ENCODE measurements at places on chromosomes 11 and 22.

DNA sequence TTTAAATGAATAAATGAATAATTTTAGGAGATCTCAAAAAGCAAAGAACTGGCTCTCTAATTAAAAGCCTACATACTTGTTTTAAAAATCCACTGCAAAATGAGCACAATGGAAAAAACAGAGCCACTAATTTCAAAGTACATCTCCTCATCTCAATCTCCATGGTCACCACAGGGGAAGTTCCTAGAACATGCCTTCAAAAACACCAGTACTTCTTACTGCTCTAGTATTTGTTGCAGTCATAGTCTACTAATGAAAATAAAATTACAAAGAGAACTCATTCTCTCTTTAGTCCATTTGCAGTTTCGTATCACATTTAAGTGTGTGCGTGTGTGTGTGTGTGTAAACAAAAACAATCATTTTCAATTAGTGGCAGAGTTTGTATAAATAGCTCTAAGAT lies 54.0 kb downstream of the PIK3C2A start:
- DNase-seq, result no peak

- no peak for DNase-seq
Measured at GRCh38 chr11:120658071-120658423, 146.5 kb downstream of the GRIK4 start.

DNA sequence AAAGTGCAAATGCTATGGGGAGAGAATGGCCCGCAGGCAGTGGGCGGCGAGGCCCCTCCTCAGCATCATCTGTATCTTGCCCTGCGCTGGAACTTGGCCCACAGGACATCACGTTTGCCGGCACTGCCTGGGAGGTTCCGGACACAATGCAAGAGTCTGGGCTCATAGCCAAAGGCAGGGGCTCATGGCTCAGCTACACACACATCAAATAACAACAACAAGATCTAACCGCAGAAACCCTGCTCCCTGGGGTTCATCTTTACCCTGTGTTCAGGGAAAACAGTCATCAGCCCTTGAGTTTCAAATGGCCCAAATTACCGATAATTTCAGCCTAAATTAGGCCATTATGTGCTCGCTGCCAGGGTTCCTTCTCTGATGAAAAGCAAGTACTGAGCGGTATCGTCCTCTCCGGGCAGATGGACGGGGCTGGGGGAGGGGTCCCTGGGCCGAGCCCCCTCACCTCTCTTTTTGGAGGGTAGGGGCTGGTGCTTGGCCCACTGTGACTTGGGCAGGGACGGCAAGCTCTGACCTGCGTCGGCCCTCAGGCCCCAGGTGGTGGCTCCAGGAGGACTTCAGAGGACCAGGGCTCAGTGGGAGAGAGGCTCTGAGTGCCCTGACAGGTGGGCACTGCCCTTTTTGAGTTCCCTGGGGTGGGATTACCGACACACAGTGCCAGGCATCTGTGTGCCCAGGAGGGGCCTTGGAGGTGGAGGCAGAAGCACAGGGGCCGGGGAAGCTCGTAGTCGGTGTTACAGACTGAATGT lies 25.0 kb upstream of the GAL start:
- DNase-seq, result no peak

- DNase-seq, result no peak
Measured at GRCh38 chr22:19271856-19272535, 19.5 kb downstream of the CLTCL1 start.

- no peak for DNase-seq
Measured at GRCh38 chr22:41356430-41357028, 25.2 kb upstream of the TEF start.

- no peak for DNase-seq
Measured at GRCh38 chr22:39699631-39700360, 129.2 kb downstream of the CACNA1I start.

DNA sequence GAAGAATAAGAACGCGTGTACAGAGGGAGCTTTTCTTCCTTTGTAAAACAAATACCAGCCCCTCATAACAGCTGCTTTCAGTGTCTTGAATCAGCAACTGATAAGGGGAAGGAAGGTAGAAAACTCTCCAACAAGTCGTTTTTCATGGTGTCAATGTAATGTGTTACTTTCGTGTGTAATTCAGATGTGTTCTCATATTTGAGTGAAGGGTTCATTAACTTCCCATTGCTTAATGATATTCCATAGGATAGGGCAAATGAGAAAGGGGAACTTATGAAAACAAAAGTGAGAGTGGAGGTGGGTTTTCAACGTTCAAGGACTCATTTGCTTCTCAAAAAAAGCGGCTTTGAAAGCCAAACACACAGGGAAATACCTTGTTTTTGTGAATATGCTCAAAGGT lies 452.1 kb downstream of the NTM start:
- no peak for DNase-seq

DNA sequence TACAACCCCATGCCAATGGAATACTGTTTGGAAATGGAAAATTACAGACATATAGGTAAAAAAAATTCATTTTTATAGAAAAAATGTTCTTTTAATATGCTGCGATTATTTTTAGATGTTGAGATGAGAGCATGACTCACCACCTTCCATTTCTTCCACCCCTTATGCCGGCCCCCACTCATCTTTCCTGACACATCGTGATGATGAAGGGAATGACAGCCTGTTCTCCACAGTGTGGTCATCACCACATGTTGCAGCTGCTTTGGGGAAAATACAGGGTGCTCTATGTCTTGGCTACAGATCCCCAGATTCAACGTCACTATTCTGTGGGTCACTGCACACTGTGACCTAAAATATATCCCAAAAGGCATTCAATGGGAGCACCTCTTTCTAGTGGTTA lies 916.2 kb downstream of the METTL15 start:
- no peak for DNase-seq

- DNase-seq, result no peak
Measured at GRCh38 chr11:43933226-43933607, 9.2 kb upstream of the C11orf96 start.

- DNase-seq, result no peak
Measured at GRCh38 chr11:57330029-57330428, 5.3 kb upstream of the TNKS1BP1 start.

DNA sequence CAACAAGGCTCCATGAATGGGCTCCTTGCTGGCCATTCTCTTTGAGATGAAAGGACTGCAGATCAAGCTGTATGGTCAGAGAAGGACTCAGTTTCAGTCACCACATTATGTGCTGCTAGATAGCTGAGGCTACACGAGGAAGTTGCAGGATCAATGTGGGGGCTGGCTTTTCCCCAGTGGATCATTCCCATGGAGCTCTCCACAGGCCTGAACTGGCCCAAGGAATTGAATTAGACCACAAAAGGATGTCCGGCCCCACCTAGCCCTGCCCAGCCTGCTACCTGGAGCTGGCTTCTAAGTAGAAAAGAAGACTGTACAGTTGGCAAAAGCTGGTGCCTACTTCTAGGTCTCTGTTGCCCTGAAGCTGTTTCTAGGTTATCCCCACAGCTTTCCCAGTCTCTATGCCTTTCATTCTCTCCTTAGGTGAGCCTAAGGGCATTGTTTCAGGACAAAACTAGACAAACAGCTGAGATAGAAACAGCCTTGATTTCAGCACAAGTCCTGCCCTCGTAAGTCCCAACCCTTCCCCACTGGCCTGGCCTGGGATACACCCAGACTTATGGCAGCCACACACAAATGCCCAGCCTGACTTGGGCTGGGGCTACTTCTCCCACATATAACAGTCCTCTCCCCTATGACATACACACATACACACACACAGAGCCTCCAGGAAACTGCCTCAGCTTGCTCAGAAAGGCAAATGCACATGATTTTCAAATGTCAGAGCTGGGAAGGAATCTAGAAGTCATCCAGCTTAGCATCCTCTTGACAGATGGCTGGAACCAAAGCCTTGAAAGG lies 129.1 kb upstream of the NCAM1 start:
- DNase-seq, result no peak

GRCh38 chr11:11996321-11997048 lies 11.9 kb downstream of the DKK3 start:
- no peak for DNase-seq

- peak; percentile 12 for DNase-seq
Measured at GRCh38 chr22:46433318-46433717, 97.8 kb downstream of the TRMU start.

- no peak for DNase-seq
Measured at GRCh38 chr22:26753125-26753862, 95.9 kb downstream of the MIAT start.

GRCh38 chr11:39910087-39910486 lies 1549.4 kb downstream of the LRRC4C start:
- no peak for DNase-seq

GRCh38 chr22:18095101-18095805 lies 15.4 kb upstream of the TUBA8 start:
- no peak for DNase-seq

DNA sequence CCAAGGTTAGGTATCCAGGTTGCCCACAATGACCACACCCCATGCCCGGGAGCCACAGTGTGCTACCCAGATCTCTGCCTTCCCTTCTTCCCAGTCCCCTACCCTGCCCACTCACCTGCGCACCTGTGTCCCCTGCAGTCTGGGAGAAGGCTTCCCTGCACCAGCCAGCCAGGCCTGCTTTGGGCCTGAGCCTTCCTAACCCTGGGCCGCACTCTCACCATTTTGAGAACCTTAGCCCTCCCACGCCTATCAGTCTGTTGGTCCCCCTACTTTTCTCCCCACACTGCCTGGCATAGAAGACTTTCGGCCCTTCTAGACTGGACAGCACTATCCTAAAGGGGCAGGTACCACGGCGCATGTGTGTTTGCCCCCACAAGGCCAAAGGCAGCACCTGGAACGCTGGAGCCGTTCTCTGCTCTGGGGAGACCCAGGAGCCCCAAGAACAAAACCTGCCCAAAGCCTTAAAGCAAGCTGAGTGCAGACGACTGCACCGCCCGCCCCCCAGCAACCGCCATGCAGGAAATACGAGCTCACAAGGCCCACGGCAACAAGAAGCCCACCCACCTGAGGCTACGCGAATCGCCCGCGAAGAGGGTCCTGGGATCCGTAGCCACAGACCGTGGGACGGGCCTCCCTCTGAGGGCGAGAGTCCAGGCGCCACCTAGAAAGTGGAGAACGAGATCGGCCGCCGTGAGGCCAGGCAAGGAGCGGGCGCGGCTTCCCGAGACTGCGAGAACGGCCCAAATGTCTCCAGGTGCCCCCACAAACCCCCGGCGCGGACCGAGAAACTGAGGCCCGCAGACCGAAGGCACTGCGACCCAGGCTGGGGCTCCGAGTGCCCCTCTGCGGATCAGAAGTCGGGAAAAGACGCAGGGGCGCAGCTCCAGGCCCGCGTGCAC lies 546 bp downstream of the GNB1L start:
- DNase-seq, result peak; percentile 22

DNA sequence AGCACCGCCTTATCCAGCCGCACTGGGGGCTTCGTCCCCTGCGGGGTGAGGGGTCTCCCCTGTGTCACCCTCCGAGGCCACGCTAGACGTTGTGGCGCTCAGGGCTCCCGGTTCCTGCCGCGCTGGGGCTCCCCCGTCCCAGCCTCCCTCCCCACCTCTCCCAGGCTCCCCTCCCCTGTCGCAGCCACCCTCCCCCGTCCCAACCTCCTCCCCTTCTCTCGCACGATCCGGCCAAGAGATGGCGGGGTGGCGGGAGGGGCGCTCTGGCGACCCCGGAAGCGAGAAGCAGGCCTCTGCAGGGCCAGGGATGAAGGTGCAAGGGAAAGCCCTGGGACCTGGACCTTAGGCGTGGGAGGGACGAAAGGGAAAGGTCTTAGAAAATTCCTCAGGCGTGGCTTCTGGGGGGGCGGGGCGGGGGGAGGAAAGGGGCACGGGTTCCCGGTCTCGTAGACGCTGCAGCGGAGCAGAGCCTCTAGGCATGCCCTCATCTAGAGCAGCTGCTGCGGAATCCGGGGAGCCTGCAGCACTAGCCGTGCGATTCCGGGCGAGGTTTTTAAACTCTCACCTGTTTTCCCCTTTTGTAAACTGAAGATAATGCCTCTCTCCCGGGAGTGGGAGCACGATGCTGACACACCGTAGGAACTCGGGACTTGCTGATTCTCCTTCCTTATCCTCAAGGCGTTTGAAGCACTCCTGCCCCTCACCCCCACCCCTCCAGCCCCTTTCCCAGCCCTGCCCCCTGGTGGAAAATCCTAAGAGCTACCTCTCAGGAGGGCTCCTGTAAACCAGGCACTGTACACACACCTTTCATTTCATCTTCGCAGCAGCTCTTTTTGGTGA lies 14.4 kb downstream of the KCNJ5 start:
- DNase-seq, result peak; percentile 69

DNA sequence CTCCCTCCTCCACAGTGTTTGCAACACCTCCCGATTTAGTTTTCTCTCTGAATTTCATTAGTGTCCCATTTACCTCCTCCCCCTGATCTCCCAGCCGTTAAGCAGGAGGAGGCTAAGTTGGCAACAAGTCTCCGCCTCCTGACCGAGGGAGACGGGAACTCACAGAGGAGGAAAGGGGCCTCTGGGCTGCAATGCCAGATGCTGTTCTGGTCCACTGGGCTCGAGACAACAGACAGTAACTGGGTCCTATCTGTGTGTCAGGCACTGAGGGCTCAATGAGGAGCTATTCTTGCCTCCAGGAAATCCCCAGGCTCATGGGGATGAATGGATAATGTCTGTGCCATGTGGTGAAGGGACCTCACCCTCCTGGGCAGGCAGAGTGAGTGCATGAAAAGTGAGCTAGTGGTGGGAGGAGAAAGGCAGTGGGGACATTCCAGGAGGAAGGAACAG lies 228.1 kb downstream of the TENM4 start:
- no peak for DNase-seq

GRCh38 chr11:2836315-2837095 lies 49.1 kb downstream of the CDKN1C start:
- no peak for DNase-seq

DNA sequence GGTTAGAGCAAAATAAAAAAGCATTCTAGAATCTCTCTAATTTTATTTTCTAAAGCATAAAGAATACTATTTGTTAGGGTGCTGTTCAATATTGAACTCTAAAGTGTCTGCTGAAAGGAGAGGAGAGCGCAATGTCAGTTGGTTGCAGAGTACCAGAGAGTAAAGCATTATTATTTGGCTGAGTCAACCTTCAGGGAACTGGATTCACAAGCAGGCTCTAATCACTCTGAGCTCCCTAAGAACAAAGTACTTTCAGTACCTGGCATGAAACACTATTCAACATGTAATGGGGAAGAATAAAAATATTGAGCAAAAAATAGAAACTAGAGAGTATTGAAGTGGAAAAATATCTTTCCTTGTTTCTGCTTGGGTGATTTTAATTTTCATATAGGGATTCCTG lies 961.0 kb upstream of the CCDC90B start:
- DNase-seq, result no peak

GRCh38 chr22:30241576-30242371 lies 4.8 kb downstream of the LIF start:
- no peak for DNase-seq

Data from WTC11 (cell line).